ENCODE measurements at places on chromosomes 5 and 9.

GRCh38 chr5:155394727-155395126, 381.2 kb downstream of the KIF4B start:
- no peak for DNase-seq

GRCh38 chr9:114214181-114214580, 58.8 kb downstream of the COL27A1 start:
- DNase-seq: no peak

- DNase-seq: no peak
Observed at GRCh38 chr5:112227911-112228631, 191.0 kb downstream of the EPB41L4A start.

- DNase-seq: no peak
Observed at GRCh38 chr5:9861666-9862256, 231.6 kb upstream of the TAS2R1 start.

- no peak for DNase-seq
Observed at GRCh38 chr5:37533851-37534250, 154.7 kb downstream of the WDR70 start.

- DNase-seq: no peak
Observed at GRCh38 chr9:4259489-4259888, 40.4 kb downstream of the GLIS3 start.

GRCh38 chr5:150647275-150648251, 7.1 kb downstream of the SYNPO start:
- no peak for DNase-seq

DNA sequence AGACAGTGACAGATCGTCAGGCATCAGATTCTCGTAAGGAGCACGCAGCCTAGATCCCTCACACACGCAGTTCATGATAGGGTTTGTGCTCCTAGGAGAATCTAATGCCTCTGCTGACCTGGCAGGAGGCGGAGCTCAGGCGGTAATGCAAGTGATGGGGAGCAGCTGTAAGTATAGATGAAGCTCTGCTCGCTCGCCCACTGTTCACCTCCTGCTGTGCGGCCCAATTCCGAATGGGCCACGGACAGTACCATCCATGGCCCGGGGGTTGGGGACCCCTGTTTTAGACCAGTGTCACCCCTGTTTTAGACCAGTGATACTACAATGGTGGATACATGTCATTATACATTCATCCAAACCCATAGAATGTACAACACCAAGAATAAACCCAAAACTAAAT, 4.0 kb upstream of the ARSB start:
- DNase-seq: no peak

- peak; percentile 80 for DNase-seq
Observed at GRCh38 chr9:136122425-136123383, 4.0 kb upstream of the TMEM250 start.

- DNase-seq: no peak
Observed at GRCh38 chr5:147860641-147861025, 17.9 kb upstream of the SCGB3A2 start.

DNA sequence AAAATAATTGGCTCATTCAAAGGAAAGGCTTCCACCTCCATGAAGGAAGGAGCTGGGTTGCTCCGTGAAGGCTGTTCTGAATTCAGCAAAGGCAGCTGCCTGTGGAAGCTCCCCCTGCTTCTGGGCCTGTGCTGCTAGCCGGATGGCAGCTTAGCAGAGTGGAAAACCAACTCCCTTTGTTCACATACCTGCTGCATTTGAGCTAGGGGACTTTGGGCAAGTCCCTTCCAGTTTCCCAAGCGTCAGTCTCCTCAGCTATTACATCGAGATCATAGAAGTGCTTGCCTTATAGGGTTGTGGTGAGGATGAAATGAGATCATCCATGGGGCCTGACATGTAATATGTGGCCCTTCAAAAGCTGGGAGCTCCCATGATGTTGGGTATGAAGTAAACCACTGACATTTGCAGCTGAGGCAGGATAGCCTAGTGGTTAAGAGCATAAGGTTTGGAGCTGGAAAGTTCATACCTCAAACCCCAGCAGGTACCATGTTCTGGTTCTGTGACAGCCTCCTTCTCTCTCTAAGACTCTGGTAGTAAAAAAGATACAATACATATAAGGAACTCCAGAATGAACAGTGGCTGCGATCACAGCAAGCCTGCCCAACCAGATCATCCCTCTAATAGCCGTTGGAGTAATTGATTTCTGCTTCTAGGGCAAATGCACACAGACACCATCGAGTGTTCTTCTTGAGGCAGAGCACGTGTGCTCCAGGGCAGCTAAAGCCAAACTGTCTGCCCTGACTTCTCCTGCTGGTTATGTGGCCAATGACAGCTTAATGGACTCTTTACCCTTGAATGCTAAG, 11.0 kb upstream of the DENND1A start:
- no peak for DNase-seq

- DNase-seq: no peak
Observed at GRCh38 chr9:89386797-89387196, 68.5 kb downstream of the SECISBP2 start.

GRCh38 chr9:81596679-81597418, 92.5 kb downstream of the TLE1 start:
- no peak for DNase-seq

- DNase-seq: no peak
Observed at GRCh38 chr9:131672451-131672850, 67.4 kb downstream of the RAPGEF1 start.

DNA sequence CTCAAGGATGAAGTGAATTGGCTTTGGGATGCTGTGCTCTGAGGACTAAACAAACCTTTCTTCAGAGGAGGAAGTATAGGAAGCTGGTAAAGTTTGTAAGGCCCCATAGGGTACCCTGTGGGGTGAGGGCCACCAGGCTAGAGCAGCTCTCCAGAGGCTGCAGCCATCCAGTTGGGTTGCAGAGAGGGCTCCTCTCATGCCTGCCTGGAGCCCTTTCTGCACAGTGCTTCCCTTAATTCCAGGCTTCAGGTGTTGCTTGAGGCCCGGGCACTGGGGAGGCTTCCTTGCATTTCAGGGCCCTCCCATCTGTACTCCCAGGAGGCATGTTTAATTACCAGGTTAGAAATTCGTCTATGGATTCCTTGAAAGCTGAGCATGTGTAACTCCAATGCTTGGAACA, 95.3 kb upstream of the FSTL4 start:
- DNase-seq: no peak

Measured in CD4-positive, alpha-beta T cell treated with Interleukin-12 subunit alpha and Interleukin-12 subunit beta, for 1 hour (primary cell).